ENCODE measurements at places on chromosomes 6 and 20. TPM values are rescaled to one million over a fixed set of nuclear protein-coding genes. Genes with fewer than 3 reads are reported as not detected.

Gene WASF1
- total RNA-seq = 4.3 TPM

Gene PRND
- not detected for total RNA-seq

Gene MUCL3
- 5.3 TPM for total RNA-seq

Gene CLPSL1
- not detected for total RNA-seq

DNA sequence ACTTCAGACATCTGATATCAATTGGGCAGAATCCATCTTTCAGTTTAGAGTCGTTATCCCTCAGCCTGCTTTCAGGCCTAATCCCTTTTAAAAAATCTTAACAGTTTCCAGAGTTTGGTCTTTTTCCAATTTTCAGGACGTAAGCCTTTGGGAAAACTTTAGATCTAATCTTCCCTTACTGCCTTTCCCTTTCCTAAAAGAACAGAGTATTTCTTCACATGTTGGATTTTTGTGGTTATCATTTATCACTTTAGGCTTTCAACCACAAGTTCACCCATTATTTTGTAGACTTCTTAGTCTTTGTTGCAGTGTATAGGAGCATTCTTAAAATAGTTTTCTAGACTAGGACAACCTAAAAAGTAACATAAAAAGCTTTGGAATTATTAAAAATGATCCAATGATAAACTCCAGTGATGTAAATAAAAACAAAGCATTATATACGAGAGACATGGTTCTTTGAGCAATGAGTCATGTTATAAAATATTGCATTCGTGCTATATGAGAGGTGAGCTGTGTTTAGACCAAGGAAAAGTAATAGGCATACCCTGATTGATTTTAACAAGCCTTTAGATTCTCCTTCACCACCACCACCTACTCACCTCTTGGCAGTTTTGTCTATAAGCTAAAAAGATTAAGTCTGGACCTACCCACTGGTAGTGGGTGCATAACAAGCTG, 90.4 kb upstream of the MCHR2 start:
- no peak for DNase-seq

Gene HLA-G
- 1.8 TPM for total RNA-seq

Gene EYS
- total RNA-seq = not detected

DNA sequence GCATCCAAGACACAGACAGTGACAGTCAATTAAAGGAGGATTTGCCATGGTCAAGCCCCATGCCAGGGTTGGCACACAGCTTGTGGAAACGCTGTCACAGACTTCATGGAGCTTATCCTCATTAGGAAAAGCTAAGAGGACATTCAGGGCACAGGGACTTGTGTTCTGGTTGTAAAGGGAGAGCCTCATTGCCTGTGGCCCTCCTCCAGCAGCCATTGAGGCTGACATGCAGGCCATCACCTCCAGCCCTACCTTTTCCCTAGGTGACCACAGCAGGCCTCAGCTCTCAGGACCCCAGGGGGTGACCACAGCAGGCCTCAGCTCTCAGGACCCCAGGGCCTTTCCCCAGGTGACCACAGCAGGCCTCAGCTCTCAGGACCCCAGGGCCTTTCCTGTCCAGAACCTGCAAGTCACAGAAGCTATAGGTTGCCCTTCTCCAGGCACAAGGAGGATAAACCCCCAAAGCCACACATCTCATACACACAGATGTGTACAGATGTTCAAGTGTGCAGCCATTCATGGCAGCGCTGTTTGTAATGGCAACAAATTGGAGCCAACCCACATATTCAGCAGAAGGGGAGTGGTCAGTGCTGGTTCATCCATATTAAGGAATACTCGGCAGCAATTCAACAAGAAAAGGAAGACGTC, 26.1 kb downstream of the DUSP22 start:
- DNase-seq = no peak

DNA sequence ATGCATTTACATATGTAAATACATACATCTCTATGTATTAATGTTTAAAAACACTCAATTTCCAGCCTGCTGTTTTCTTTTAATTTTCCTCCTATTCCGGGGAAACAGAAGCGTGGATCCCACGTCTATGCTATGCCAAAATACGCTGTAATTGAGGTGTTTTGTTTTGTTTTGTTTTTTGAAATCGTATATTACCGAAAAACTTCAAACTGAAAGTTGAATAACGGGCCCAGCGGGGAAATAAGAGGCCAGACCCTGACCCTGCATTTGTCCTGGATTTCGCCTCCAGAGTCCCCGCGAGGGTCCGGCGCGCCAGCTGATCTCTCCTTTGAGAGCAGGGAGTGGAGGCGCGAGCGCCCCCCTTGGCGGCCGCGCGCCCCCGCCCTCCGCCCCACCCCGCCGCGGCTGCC, 355 bp upstream of the BMP2 start:
- no peak for DNase-seq

DNA sequence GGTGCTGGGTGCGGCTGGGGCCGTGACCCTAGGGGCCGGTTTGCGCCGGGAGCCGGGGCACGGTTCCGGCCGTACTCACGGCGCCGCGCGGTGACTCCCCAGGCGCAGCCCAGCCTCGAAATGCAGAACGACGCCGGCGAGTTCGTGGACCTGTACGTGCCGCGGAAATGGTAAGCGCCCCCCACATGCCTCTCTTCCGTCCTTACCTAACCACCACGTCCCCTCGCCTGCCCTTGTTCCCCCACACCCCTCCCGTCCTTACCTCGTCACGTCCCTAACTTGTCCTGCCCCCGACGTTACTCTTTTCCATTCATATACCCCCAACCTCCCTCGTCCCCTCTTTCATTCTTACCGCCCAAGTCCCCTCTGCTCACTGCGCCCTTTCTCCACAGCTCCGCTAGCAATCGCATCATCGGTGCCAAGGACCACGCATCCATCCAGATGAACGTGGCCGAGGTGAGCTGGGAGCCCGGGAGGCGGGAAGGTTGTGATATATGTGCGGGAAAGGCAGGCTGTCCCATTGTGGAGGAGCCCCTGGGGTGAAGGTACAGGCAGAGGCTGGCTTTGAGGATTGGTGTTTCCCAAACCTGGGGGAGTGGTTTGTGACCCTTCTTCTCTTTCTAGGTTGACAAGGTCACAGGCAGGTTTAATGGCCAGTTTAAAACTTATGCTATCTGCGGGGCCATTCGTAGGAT, 463 bp downstream of the RPS21 start:
- no peak for DNase-seq

DNA sequence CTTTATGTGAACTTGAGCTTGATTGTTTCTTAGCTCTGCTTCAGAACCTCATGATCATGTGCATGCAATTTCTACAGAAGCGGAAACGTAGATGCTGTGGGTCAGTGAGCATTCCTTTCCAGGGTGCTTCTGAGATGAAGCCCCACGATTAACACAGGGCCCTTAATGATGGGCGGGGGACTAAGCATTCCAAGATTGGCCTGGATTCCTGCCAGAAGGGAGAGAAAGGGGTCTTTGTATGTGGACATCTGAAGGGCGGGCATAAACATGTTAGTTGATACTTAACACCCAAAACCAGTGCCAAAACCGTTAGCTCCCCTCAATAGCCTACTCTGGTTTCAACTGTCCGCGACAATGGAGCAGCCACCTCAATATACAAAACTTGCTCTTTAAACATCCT, 46.9 kb upstream of the POU3F2 start:
- no peak for DNase-seq

- no peak for DNase-seq
These were observed 431.7 kb upstream of the MAP3K7 start for GRCh38 chr6:91018586-91018985.

Gene GHRH
- total RNA-seq = not detected

Gene TCF21
- 46.5 TPM for total RNA-seq

Gene OR12D3
- total RNA-seq = not detected

DNA sequence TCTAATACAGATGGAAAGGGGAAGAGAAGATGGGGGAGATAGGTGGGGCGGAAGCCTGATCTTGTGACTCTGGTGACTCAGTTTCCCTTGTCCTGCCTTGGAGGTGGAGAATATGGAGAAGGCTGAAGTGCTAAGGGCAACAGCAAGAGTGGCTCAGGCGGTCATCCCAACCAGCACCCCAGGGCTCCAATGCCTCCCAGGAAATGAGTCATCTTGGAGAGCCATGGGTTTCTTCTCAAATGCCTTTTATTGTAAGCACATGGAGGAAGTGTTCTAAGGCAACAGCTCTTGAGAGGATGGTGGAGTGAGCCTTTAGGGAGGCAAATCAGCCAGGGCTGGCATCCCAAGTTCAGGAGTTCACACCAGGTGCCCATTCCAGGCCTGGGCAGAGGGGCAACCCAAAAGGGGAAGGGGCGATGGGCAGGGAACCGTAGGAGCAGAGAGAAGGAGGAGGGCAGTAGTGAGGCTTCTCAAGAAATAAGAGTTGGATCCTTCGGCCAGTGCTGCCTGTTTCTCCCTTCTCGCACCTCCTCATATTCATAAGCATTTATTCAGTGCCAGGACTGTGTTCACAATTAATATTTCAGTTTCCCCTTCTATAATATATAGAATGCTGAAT, 13.2 kb upstream of the AHCY start:
- DNase-seq = peak; percentile 24

- DNase-seq = no peak
These were observed 442.3 kb downstream of the CDC5L start for GRCh38 chr6:44829836-44830235.

DNA sequence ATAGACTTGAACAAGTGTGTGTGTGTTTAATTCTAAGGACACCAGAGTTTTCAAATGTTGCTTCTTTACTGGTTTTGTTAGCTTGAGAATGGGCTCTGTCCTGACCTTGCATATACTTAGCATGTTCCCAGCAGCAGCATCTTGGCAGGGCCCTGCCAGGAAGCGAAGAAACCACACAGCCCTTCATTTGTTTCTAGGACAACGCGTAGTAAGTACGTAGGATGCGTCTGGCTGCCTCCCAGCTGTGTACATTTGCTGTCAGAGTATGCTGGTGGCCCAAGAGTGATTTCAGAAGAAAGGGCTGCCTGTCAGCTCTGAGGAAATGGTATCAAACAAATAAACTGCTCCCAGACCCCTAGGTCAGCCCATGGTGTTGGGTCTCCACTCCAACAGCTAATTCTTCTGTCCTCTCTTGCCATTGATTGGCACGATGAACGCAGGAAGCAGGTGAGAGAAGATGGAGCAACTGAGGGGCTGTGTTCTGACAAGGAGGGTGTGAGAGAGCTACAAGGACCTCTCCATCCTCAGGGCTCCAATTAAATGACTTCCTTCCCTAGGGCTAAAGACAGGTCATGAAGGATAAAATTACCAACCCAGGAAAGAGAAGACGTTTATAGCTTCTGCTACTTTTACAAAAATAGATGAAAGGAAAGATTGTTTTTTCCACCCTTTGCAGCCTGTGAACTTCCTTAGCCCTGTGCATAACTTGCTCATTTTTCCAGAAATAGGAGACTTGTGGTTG, 55.9 kb upstream of the HDDC2 start:
- no peak for DNase-seq

Gene EBF4
- 15.3 TPM for total RNA-seq

GRCh38 chr20:3705491-3705969, 6.9 kb downstream of the SIGLEC1 start:
- DNase-seq = no peak

DNA sequence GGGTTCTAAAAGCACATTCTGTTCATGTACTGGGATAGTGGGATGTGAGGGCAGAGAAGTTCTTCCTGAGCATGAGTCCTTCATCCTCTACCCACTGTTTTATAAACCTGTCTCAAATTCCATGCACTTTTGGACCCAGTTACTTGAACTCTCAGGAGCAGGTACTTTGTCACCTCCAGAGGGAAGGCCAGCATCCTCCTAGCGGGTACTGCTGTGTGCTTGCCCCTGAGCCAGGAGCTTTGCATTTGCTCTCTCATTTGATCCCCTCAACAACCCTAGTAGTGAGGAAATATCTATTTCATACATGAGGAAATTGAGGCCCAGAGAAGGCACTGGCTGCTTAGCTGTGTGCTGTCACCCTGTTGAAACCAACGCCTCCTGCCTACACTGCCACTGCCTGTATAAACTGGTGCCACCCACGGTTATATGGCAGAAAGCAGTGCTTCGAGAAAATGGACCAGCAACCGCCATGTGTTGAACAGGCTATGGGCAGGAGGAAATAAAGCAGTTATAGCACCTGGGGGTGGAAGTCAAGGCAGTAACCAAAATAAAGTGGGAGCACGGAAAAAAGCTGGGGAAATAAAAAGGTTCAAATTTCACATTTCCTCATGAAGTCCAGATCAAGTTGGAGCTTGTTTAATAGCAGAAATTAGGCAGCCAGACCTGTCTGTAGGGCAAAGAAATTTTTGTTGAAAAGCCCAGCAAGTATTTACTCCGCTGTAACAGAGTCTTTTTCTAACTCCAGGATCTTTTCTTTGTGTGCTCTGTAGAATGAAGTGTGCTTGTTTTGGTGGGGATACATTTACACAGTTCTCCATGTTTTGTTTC, 38.0 kb downstream of the KLHL31 start:
- DNase-seq = no peak

DNA sequence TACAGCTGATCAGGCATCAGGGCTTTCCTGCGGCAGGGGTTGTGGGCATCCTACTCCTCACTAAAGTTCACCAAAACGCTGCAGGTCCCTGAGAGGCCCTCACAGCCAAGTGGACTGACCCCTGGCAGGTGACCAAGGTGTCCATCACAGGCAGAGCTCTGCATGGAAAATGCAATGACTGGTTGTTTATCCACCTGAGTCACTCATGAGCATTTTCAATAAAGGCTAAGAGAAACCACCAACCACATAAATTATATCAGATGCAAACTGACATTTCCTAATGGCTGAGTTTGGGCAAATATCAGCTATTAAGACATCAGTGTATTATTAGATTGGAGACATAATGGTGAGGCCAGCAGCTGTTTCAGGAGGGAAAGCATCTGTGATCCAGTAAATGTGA, 152.7 kb upstream of the SYNDIG1 start:
- DNase-seq = no peak

- DNase-seq = no peak
These were observed 29.1 kb upstream of the TULP1 start for GRCh38 chr6:35541836-35542235.

Gene ENPP4
- total RNA-seq = 33.2 TPM
